ENCODE measurements at places on chromosomes 5 and 9.
A peak's percentile ranks its signal among the peaks of the same experiment; 100 is the strongest.

GRCh38 chr9:91771864-91772263, 178.2 kb downstream of the ROR2 start:
- no peak for DNase-seq

- no peak for DNase-seq
These were observed 48.5 kb downstream of the G3BP1 start for GRCh38 chr5:151820271-151820670.

- DNase-seq = no peak
These were observed 52.4 kb downstream of the GALNT10 start for GRCh38 chr5:154242964-154243376.

DNA sequence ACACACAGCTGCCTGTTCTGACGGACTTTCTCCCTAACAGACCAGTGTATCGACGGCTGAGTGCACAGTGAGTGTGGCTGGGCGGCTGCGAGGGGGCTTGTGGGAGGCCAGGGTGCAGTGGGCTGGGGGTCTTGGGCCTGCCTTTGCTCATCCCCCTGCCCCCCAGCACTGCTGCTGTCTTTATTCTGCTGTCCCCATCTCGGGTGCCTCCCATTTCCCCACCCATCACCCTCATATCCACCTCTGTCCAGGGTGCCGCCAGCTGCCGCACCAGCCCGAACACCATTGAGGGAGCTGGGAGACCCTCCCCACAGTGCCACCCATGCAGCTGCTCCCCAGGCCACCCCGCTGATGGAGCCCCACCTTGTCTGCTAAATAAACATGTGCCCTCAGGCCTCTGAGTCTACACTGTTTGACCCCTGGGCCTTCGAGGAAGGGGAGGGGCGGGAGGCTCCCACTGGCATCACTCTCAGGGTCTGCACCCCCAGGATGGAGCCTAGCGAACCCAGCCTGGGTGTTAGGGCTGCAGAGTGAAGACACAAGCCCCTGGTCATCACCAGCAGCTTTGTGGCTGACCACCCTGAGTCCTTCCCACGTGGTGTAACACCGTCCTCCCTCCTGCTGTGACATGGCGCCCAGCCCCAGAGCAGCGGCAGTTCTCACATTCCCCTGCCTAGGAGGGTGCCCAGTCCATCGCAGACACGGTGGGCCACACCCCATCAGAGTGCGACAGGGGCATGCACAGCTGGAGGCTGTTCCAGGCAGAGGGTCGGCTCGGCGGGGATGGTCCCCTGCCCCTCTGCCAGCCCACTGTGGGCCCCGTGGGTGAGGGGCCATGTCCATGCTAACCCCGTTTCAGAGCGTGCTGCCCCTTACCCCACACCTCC, 4.0 kb downstream of the LCN2 start:
- DNase-seq = no peak

GRCh38 chr5:9182899-9183695, 362.8 kb downstream of the SEMA5A start:
- DNase-seq = peak; percentile 7

DNA sequence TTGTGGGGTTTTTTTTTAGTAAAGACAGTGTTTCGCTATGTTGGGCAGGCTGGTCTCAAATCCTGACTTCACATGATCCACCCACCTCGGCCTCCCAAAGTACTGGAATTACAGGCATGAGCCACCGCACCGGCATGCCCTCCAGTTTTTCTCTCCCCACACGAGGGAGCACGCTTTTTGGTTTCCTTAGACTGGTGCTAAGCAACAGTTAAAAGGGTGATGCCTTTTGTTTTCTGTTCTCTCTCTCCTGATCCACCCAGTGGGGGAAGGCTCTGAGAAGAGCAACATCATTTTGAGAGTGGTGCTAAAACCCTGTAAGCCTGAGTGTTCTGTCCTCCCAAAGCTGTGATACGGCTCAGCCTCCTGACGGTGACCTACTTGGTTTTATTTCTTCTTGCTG, 146.6 kb downstream of the MAN2A1 start:
- no peak for DNase-seq

GRCh38 chr9:120258096-120258495, 321.9 kb downstream of the CDK5RAP2 start:
- DNase-seq = no peak

DNA sequence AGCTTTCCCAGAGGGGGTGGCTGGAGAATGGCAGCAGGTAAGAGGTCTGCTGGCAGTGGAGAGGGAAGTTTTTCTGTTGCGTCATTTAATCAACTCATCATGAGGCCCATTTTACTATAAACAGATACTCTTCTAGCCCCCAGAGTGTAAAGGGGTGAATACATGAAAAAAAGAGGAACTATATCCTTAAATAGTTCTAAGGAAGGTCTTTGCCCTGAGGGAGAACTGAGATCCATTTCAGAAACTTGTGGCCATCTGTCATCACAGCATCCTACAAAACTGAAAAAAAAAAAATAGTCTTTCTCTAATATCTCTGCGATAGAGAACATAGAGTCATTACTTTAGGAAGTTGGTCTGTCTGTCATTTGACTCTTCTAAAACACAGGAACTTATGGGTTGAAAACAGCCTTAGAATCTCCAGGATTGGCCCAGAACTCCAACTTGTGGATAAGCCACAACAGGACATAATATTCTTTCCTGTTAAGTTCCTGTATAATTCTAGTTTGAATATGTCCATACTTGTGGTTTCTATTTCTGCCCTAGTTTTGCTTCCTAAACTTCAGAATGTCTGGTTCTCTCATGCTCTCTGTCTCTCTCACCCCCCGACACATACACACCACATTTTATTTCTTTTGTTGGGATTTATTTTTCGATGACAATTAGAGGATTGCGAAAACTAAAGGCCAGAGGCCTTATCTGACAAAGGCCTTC, 238.5 kb upstream of the PIK3R1 start:
- DNase-seq = no peak
